Suppressor macrophage treated with lipopolysaccharide for 1 hour (primary cell): ENCODE measurements at places on chromosomes 7 and 10.
A peak's percentile ranks its signal among the peaks of the same experiment; 100 is the strongest.

- DNase-seq = no peak
These were observed 116.1 kb upstream of the ZMIZ1 start for GRCh38 chr10:78952686-78953085.

- no peak for DNase-seq
These were observed 22.3 kb downstream of the SMURF1 start for GRCh38 chr7:99121496-99122021.

- no peak for DNase-seq
These were observed 102.9 kb upstream of the ARMC3 start for GRCh38 chr10:22824984-22825383.

GRCh38 chr10:23325132-23325531 is 19.5 kb downstream of the C10orf67 start:
- DNase-seq = peak; percentile 16

DNA sequence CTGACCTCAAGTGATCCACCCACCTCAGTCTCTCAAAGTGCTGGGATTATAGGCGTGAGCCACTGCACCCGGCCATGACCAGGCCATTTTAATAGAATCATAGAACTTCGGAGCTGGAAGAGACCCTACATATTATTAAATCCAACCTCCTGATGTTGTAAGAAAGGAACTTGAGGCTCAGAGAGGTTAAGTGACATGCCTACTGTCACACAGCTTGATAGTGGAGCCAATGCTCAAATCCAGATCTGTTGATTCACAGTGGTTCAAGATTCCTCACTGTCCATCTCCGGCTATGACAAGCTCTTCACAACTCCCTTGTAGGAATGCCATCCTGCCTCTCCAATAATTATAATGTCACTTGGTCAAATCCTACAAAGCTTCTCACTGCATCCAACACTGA is 65.3 kb downstream of the MYOF start:
- no peak for DNase-seq

DNA sequence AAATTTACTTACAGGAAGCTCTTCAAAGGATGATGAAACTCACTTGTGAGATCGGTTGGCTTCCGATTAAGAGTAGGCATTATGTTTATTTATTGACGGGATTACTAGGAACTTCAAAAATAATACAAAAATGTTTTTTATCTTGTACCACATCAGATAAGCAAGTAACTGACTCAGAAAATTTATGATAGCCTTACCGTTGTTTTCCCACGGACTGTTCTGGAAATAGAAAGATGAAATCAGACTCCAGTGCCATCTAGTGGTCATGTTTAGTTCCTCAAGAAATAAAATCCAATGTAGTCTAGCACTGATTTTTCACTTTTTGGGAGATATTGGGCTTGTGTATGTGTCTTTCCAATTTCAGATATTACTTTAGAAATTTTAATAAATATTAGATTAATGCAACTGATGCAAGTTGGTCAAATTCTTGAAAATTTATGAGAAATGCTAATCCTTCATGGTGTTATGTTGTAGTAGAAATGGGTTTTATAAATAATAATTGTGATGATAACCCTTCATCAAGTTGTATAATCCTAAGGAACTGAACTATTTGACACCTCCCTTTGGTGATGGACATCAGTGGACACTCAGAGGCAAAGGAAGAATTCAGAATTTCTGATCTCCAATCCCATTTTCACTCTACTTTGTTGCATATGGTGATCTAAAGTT is 168.8 kb downstream of the TMEM26 start:
- DNase-seq = peak; percentile 68

DNA sequence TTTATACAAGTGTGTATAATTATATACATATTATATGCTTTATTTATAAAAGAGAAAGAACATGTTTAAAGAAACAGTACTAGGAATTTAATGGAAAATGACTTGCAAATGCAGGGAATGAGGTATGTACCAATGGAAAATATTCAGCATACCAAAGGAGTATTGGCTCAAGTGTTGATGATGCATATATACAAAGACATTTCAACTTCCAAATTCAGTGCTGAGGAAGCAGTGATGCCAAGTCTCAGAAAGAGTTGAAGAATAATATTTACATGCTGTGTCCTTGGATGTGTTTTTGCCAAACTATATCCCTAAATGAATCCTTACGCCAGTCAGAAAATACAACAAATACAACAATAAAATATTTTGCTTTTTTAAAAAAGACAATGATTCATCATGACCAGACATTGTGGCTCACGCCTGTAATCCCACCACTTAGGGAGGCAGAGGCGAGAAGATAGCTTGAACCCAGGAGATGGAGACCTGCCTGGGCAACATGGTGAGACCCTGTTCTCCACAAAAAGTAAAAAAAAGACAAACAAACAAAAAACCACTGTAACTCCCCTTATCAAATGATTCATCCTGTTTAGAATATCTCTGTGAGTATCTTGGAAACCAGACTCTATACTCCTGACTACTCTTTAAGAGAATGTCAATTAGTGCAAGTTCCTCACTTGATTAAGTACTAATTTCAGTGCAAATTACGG is 157.2 kb downstream of the CHRM2 start:
- no peak for DNase-seq

DNA sequence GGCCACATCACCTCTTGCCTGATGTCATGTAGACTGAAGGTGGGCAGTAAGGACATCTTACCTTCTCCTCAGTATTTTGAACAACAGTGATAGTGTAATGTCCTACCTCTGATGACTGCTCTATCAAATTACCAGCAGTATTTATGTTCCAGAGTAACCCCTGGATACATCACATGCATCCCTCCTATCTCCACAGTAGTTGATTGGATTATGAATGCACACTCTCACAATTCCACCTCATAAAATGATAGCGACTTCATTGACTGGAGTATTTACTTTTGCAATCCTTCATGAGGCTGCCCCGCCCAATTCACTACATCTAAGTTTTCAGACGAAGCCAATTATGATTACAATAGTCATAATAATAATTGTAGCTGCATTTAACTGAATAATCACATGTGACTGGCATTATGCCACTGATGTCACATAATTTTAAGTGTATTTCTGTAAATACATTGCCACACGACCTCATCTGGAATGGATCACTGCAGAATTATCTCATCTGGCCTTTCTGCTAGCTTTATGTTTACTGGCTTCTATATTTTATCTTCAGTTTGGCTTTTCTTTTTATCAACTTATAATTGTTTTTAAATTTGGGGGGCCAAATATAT is 268.9 kb downstream of the SLC25A13 start:
- no peak for DNase-seq

GRCh38 chr7:40647719-40648118 is 512.9 kb downstream of the SUGCT start:
- no peak for DNase-seq

DNA sequence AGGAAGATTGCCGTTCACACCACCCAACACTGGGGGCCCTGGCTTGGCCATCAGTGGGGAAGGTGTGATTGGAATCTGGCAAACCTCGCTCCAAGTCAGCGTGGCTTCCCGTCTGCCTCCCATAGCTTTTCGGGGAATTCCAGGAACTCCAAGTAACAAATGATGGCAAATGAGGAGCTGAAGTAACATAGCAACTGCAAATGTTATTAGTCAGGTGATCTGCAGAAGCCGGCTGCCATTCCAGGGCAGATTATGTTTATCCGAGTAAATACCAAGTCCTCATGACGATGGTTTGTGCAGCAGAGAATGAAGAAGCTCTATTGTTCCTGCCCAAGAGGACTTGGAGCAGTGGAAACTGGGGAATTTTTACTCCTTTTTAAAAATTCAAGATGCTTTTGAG is 270.5 kb upstream of the PODXL start:
- no peak for DNase-seq

DNA sequence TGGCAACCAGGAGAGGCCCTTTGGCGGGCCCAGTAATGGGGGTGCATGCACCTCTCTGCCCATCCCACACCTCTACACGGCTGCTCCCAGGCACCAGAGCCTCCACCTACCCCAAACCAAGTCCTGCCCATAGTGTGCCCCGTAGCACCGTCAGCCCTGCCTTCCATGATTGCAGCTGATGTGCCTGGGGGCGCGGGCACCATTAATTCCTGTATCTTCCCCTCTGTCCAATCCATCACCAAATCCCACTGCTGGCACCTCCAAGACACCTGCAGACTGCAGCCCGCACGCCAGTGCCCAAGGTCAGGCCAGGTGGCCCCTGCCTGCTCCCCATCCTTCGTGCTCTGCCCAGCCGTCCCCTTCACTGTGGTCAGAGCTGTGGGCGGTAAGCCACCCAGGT is 533.0 kb downstream of the PTPRN2 start:
- no peak for DNase-seq

DNA sequence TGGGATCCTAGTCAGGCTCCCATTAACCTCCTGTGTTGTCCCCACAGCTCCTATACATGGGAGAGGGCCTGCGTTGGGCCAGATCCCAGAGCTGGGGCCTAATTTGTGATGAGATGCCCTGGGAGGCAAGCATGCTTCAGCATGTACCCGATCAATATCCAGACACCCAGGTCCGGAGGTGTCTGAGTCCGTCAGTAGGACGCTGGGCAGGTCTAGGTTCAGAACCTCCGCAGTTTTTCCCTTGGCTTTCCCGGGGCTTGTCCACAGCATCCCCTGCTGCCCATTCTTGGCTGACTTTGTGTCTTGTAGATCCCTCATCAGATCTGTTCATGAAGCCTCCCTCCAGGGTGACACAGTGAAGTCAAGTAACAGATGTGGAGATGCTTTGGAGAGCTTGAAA is 32.7 kb upstream of the RBAK start:
- no peak for DNase-seq

DNA sequence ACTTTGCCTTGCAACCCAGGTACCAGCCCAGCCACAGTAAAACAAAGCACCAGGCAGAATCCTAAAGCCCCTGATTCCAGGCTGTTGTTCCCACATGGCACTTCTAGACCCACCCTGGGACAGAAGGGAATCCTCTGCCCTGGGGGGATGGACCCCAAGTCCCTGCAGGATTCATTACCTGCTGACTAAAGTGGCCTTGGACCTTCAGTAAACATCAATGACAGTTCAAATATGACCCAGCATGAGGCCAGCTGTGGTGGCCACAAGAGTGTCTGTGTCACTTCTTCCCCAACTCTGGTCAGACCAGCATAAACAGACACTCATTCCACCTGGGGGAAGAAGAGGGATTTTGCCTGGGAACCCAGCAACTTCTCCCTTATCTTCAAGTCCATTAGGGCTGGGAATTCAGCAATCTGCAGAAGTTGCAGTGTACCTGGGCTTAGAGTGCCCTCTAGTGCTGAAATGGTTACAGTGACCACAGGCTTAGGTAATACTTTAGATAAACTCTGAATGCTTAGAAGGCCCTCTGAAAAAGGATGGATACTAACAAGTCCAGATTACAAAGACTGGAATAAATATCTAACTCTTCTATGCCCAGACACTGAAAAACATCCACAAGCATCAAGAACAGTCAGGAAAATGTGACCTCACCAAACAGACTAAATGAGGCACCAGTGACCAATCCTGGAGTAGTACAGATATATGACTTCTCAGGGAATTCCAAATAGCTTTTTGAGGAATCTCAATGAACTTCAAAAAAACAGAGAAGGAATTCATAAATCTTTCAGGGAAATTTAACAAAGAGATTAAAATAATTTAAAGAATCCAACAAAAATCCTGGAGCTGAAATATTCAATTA is 108.5 kb upstream of the TMEM168 start:
- peak; percentile 80 for DNase-seq

DNA sequence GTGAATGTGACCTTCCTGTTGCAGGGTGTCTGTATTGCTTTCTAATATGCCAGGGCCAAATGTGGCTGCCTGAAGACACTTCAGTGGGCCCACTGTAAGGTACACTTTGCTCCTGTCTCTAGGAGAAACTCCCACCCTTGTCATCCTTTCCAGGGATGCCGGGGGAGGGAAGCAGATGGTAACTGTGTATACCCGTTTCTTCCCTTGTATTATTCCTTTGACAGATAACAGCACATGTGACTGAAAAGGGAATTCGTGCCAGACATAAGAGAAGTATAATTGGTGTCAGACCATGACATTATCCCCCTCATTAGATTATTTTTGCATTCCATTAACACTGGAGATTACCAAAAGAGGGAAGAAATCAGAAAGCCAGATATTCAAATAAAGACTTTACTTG is 317.7 kb downstream of the CAMK1D start:
- no peak for DNase-seq

- no peak for DNase-seq
These were observed 179.8 kb downstream of the DYNC1I1 start for GRCh38 chr7:95951997-95952795.

GRCh38 chr7:118280319-118281012 is 56.0 kb downstream of the ANKRD7 start:
- DNase-seq = no peak

DNA sequence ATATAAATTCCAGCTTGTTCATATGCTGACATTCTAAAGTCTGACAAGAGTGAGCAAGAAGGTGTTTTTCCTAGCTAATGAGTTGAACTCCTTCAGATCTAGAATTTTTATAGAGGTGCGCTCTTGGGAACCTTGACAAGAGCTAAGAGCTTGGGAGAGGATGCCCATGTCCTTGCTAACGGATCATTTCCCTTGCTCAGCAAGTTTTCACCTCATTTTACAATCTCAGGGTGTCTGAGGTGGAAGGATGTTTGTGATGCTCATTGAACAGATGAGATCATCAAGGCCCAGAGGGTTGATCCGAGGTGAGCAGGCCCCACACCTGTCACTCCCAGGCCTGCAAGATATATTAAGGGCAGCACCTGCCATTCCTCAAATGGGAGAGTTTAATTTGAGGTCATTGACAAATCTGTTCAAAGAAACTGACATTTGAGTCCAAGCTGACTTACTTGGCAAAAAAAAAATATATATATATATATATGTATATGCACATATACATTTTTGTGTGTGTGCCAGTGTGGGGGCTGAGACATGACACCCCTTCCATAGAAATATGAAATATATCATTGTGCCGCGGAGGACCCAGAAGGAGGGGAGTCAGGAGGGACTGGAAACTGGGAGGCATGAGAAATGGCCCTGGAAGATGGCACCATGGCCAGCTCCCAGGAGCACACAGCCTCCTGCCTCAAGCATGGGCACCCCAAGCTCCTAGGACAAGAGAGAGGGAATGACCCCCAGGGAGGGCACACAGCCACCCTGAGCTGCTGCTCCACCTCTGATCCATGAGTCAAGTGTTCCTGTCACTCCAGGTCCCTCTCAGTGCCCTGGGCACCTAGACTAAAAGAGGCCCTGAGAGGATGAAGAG is 17.3 kb upstream of the TMEM72 start:
- no peak for DNase-seq

DNA sequence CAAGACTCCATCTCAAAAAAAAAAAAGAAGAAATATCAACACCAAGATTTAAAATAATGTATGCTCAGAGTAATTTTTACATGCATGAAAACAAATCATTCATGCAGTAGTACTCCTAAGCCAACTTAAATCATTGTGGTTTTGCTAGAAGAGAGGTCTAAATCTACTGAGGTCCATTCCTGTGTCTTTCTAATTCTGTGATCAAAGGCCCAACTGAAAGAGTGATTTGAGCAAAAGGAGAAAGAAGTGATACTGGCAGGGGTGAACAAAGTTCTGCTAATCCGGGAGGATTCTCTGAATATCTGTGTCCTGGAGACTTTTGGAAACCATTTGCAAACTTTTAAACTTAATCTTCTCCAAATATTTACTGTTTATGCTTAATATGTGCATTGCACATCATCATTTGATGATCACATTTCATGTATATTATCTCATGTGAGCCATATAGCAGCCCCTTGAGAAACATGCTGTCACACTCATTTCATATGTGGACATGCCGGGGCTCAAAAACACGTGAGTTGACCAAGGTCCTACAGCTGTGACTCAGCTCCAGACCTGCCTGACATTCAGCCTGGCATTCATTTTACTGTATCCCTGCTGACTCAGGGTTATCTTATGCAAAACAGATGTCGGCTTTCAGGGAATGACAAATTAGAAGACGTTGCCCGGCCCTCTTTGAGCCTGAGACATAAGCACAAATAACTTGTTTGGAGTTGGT is 76.4 kb downstream of the FAM107B start:
- DNase-seq = no peak
